ENCODE measurements at places on chromosomes 12 and 14.

- no peak for DNase-seq
These were observed 33.5 kb downstream of the TSHR start for GRCh38 chr14:80988735-80989429.

DNA sequence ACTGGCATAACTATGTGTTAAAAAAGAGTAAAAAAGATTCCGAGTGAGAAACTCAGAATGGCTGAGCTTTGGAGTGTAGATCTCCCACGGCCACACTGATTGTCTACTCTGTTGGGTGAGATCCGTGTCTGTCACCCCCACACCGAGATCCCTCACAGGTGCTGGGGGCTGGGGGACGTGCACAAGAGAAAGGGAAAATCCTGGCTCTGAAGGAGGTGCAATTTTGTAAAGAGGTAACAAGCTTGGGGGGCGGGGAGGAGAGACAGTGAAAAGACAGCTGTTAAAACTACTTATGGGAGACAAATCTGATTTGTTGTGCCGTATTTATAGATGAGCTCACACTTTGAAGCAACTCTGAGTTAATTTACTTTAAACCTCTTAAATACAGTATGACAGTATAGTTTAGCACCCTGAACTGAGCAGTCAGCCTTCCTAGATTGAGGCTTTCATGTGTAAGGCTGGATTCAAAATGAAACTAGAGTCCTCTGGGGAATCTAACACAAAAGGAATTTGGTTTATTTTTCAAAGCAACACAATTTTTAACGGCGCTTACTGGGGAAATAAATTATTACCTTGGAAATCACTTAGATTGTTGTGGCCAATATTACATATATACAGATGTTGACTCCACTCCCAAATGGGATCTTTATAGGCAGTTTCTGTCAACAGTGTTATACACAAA is 167.4 kb upstream of the RGS6 start:
- no peak for DNase-seq

DNA sequence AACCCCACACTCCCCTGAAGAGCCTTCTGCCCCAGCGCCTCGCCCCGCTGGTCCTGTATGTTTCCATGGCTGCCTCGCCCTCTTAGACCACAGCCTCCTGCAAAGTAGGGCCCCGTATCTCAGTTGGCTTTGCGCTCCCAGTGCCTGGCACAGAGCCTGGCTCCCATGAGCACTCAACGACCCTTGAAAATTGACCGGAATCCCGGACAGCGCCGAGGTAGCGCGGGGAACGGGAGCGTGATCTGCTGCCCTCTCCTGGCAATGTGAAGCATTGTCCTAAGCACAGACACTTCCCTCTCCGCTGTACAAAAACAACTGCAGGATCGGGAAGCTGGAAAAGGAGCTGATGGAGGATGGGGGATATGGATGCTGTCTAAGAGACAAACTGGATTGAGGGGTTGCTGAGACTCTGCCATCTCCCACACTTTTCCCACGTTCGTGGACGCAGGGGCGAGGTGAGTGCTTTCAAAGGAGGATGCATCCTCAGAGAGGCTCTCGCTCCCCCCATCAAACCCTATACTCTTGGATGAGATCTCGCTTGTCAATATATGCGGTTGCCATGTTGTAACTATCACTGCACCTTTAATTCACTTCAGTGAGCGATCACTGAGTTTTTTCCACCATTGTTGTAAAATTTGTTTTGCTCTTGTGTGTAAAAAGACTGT is 10.7 kb upstream of the FKBP4 start:
- DNase-seq: no peak

- DNase-seq: no peak
These were observed 96.7 kb downstream of the ETV6 start for GRCh38 chr12:11746024-11746771.

- no peak for DNase-seq
These were observed 592 bp downstream of the KRT7 start for GRCh38 chr12:52233462-52234207.

- no peak for DNase-seq
These were observed 6.6 kb downstream of the TTC9 start for GRCh38 chr14:70648346-70648745.

GRCh38 chr12:62604373-62604772 is 137.7 kb downstream of the MON2 start:
- no peak for DNase-seq

DNA sequence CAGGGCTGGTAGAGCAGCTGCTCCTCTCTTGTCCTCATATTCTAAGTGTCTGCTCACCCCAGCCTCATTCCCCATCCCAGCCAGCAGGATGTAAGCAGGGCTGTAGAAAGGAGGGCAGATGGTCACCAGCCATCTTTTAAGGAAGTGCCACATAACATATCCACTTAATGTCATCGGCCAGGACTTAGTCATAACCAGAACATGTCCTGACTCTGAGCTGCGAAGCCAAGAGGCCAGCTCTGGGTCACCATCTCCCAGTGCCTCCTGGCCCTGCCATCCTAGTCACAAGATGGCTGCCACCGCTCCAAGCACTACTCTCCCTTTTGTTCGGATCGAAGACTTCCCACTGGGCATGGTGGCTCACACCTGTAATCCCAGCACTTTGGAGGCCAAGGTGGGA is 123.9 kb downstream of the PLXNC1 start:
- DNase-seq: no peak

DNA sequence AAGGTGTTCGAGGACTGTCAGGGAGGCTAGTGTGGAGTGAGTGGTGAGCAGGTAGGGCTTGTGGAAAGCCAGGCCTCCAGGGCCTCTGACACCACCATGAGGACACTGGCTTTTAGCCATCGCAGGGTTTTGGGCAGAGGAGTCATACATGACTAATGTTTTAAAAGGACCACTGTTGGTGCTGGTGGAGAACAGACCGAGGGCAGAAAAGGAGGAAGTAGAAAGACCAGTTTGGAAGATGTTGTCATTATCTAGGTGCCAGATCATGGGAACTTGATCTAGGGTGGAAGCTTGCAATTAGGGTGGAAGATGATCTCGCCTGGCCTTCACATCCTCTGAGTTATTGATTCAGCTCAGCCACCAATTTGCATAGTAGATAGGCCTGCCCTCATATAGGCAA is 144.2 kb downstream of the C12orf75 start:
- DNase-seq: peak; percentile 9

DNA sequence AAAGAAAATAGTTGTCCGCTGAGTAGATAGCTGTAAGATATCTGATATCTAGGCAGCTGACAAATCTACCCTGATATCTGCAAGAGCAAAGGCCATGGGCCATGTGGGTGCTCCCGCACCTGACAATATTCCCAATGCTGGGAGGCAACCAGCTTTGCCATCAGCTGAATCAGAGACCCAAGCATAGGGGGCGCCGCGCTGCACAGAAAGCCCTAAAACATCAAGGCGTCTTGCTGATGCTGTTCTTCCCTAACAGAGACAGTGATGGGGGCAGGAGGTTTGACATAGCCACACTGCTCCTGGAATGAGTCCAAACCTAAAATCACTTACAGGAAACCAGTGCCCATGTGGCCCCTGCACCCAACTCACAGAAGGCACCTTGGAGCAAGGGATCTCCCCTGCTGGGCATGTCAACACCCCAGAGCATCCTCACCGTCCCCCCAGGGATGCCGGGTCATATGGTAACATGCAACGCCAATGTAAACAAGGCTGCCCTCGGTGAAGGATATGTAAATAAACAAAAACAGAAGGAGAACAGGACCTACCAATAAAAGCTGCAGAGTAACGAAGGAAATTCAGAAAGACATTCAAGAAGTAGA is 199.5 kb downstream of the TMEM132D start:
- DNase-seq: no peak
